ENCODE measurements at places on chromosomes 2 and 18. TPM values are rescaled to one million over a fixed set of nuclear protein-coding genes. Genes with fewer than 3 reads are reported as not detected.

DNA sequence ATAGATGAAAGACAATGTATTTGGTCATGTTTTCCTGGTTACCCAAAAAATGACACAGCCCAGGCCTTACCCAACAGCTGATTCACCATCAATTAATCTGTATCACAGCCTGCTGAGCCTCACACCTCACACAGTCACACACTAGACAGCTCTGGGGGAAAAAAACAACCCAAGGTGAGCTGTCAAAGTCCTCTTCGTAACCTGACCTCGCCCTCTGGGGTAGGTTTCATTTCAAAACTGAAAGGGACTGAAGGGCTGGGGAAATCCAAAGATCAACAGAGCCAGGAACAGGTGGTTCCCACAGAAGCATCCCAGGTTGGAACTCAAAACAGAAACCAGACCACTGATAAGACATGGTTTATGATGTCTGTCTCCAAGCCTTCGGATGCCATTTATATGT lies 18.2 kb upstream of the PCBP1 start:
- peak overlapping the region; percentile 96 for H3K27ac ChIP-seq
- H3K36me3 ChIP-seq: peaks cover 27% of the 10 kb centered on the region
- H3K4me3 ChIP-seq: peak overlapping the region; percentile 62
- peaks cover 44% of the 10 kb centered on the region for H3K4me1 ChIP-seq

DNA sequence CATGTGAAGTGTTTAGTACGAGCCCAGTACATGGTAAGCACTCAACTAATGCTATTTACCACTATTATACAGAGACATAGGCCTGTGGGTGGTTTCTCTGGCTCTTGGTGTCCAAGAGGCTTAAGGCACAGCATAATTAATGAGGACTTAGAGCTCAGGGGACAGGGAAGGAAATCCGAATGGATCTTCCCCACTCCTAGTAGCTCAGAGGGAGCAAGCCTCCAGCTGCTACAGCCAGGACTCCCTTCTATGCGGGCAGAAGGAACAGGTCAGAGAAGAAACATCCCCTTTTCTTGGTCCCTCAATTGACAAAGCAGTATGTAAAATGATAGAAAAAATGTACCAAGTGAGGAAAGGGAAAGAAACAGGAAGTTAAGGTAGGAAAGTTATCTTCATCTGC lies 261.3 kb upstream of the STON1 start:
- peaks cover 2% of the 10 kb centered on the region for H3K27me3 ChIP-seq
- no peak for DNase-seq
- no peak overlapping the region for H3K27ac ChIP-seq
- no peak overlapping the region for H3K4me3 ChIP-seq
- peaks cover 7% of the 10 kb centered on the region for H3K4me1 ChIP-seq

- H3K4me3 ChIP-seq: no peak overlapping the region
- H3K27ac ChIP-seq: peak overlapping the region; percentile 30
- DNase-seq: no peak
- H3K36me3 ChIP-seq: peaks cover 5% of the 10 kb centered on the region
- H3K27me3 ChIP-seq: no peaks in the 10 kb centered on the region
- peaks cover 16% of the 10 kb centered on the region for H3K4me1 ChIP-seq
Measured at GRCh38 chr2:30439879-30440278, 7.2 kb upstream of the LCLAT1 start.

DNA sequence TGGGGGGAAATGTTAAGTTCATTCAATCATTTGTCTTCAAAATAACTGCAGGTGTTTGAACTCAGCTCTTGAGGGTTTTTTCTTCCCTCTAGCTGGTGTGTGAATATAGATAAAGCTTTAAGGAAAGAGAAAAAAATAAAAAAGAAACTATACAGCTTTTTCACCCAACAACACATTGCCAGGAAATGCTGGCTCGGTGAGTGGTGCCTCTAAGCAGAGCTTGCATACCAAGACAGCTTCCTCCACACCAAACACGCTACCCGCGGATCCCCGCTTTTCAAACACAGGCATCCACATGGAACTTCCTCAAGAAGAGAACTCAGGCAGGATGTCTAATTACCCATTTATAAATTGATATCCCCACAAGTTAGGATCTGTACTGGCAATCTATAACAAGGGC lies 69.8 kb upstream of the TANK start:
- H3K4me1 ChIP-seq: peaks cover 40% of the 10 kb centered on the region
- peak; percentile 49 for DNase-seq
- no peaks in the 10 kb centered on the region for H3K27me3 ChIP-seq
- peaks cover 21% of the 10 kb centered on the region for H3K36me3 ChIP-seq
- H3K27ac ChIP-seq: peak overlapping the region; percentile 87

- no peak overlapping the region for H3K27ac ChIP-seq
- no peaks in the 10 kb centered on the region for H3K36me3 ChIP-seq
- no peak for DNase-seq
- H3K4me3 ChIP-seq: no peak overlapping the region
Measured at GRCh38 chr2:106847366-106847765, 38.6 kb downstream of the ST6GAL2 start.

DNA sequence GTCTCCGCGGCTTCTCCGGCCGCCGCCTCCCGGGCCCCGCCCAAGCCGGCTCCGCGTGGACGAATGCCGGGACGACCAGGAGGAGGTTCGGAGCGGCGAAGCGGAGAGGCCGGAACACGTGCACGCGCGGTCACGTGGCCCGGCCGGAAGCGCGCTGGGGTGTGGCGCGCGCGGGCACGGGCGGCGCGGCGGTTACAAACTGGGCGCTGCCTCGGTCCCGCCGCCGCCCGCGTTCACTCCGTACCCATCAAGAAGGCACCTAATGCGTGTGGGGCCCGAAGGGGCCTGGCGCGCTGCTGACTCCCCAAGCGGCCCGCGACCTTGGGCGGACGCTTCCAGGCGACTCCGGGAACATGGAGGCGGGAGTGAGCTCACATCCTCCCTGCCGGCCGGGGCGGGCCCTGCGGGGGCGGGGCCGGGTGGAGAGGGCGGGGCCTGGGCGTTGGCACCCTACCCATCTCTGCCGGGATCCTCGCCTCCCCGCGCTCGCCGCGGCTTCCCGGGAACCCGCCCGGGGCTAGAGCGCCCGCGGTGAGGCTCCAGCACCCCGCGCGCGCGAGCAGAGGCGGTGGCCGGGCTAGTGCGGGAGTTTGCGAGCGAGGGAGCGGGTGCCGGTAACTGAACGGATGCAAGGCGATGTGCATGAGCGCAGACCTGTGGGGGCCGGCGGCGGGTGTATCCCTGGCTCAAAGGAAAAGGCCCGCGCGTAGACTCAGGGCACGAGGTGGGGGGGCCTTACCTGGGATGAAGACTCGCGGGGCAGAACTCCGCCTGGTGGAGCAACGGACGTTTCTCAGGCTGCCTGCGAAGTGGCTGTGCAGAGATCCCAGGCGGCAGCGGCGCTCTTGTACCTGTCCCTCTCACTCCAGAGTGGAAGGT lies at the start of gene TMEM185B:
TMEM185B (minus strand) TSS at position 367 of the 879 bp plus-strand sequence. CDS start 424 bp downstream, outside the sequence.
- peaks cover 59% of the 10 kb centered on the region for H3K4me1 ChIP-seq
- H3K36me3 ChIP-seq: peaks cover 46% of the 10 kb centered on the region
- peak; percentile 95 for DNase-seq
- H3K4me3 ChIP-seq: peak within 1 kb of the TSS; percentile 87
- H3K27me3 ChIP-seq: no peaks in the 10 kb centered on the region

ASB18 gene
- total RNA-seq: not detected

GRCh38 chr2:10240911-10241610 lies 61.6 kb upstream of the HPCAL1 start:
- no peaks in the 10 kb centered on the region for H3K27me3 ChIP-seq
- H3K36me3 ChIP-seq: no peaks in the 10 kb centered on the region
- no peak for DNase-seq
- H3K4me3 ChIP-seq: no peak overlapping the region
- H3K4me1 ChIP-seq: no peaks in the 10 kb centered on the region

CDH7 gene
- total RNA-seq: not detected

GRCh38 chr2:236165842-236166795 lies 2.1 kb downstream of the GBX2 start:
- peaks cover 9% of the 10 kb centered on the region for H3K4me1 ChIP-seq
- H3K36me3 ChIP-seq: peaks cover 2% of the 10 kb centered on the region
- no peak for DNase-seq
- peak overlapping the region; percentile 39 for H3K4me3 ChIP-seq

DNA sequence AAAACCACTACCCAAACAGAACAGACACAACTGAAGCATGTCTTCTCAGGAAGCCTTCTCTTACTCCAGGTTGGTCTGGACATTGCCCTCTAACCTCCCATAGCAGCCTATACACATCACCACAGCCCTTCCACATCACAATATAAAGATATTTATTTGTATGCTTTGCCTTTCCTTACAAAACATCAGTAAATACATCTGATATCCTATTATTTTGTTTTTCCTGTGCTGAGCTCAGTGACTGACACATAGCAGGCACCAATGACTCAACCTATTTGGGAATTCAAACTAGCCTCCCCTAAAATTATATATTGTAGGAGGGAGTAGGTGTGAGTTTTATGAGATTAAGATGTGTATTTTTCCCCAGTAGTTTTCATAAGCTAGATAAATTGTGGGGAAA lies 28.8 kb downstream of the SLC40A1 start:
- peaks cover 3% of the 10 kb centered on the region for H3K4me1 ChIP-seq
- no peak overlapping the region for H3K27ac ChIP-seq
- DNase-seq: no peak
- H3K36me3 ChIP-seq: no peaks in the 10 kb centered on the region

DNA sequence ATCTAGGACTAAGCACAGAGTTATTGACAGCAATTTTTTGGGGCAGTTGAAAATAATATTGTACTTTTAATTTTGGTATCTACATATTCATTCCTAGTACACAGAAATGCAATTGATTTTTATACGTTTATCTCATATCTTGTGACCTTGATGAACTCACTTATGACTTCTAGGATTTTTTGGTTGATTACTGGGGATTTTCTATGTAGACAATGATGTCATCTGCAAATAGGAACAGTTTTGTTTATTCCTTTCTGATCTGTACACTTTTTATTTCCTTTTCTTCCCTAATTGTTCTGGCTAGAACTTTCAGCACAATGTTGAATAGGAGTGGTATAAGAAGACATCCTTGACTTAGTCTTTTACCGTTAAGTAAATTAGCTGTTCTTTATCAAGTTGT lies 143.5 kb upstream of the PGAP1 start:
- H3K27me3 ChIP-seq: no peaks in the 10 kb centered on the region
- H3K4me3 ChIP-seq: no peak overlapping the region
- no peak for DNase-seq
- no peak overlapping the region for H3K27ac ChIP-seq

GRCh38 chr2:202032846-202033316 lies 774 bp upstream of the FZD7 start:
- H3K27me3 ChIP-seq: peaks cover 45% of the 10 kb centered on the region
- peaks cover 11% of the 10 kb centered on the region for H3K4me1 ChIP-seq
- H3K36me3 ChIP-seq: peaks cover 2% of the 10 kb centered on the region
- no peak overlapping the region for H3K27ac ChIP-seq
- DNase-seq: no peak

DNA sequence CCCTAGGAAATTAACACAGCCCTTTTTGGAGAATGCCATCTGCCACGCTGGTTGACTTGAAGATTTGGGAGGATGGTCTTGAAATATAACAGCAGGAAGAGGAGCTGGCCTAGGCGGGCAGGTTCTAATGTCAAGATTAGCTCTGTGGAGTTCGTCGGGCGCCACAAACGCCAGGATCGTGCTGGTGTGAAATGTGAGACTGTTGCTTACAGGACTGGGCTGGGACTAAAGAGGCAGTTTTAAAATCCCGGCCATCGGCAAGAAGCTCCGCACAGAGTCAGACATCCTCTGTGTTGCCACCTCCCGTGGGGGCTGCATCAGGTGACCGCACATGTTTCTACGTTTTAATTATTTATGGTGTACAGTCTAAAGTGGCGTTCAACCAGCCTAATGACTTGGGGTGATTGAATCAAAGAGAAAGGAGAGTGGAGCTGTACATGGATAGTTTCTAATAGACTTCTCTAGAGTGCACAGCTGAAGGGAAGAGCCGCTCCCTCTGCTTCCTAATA lies 99.4 kb upstream of the BCL11A start:
- DNase-seq: no peak
- no peaks in the 10 kb centered on the region for H3K4me1 ChIP-seq
- H3K27ac ChIP-seq: no peak overlapping the region
- peaks cover 11% of the 10 kb centered on the region for H3K27me3 ChIP-seq
- H3K36me3 ChIP-seq: no peaks in the 10 kb centered on the region

TMEM37 gene
- not detected for total RNA-seq

- no peak for DNase-seq
- H3K36me3 ChIP-seq: no peaks in the 10 kb centered on the region
- no peaks in the 10 kb centered on the region for H3K27me3 ChIP-seq
- H3K27ac ChIP-seq: no peak overlapping the region
- H3K4me1 ChIP-seq: no peaks in the 10 kb centered on the region
- H3K4me3 ChIP-seq: no peak overlapping the region
Measured at GRCh38 chr2:9126540-9126939, 80.1 kb upstream of the ASAP2 start.

GRCh38 chr2:173232956-173233744 lies 121.5 kb upstream of the CDCA7 start:
- no peak overlapping the region for H3K4me3 ChIP-seq
- no peak for DNase-seq
- peaks cover 5% of the 10 kb centered on the region for H3K27me3 ChIP-seq
- H3K27ac ChIP-seq: no peak overlapping the region

DNA sequence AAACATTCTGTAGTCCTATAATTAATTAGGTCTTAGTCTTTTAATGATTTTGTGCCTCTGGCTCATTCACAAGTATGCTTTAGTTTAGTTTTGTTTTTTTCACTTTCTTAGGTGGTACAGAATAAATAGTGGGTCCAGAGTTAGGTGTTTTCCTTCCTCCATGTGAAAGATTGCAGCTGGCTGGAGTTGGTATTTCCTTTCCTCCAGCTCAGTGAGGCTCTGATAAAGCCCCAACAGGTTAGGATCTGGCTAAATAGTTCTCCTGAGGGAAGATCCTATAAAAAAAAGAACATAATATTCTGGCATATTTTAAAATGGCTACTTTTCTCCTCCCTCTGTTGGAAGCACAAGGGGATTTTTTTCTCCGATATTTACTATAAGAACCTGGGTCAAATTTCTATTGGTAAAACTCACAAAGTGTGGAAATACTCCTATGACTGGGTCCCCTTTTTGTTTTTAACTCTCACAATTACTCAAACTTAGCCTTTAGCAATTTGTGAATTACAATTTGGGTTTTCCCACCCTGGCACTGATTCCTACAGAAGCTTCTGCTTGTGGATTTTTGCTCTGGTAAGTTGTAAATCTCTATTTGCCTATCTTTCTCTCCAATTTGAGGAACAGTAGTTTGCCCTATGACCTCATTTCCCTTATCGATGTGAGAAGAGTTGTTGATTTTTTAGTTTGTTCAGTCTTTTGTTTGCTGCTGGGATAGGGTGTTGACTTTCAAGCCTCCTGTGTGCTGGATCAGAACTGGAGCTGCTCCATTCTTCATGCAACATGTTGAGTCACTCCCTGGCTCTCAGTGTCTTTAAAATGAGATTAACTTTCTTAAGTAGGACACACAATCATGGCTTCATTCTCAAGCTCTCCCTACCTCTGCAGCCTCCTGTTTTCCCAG lies 500.9 kb downstream of the RNF144A start:
- peaks cover 13% of the 10 kb centered on the region for H3K27me3 ChIP-seq
- H3K36me3 ChIP-seq: peaks cover 7% of the 10 kb centered on the region
- H3K4me1 ChIP-seq: no peaks in the 10 kb centered on the region
- H3K4me3 ChIP-seq: no peak overlapping the region
- DNase-seq: no peak
- no peak overlapping the region for H3K27ac ChIP-seq

DNA sequence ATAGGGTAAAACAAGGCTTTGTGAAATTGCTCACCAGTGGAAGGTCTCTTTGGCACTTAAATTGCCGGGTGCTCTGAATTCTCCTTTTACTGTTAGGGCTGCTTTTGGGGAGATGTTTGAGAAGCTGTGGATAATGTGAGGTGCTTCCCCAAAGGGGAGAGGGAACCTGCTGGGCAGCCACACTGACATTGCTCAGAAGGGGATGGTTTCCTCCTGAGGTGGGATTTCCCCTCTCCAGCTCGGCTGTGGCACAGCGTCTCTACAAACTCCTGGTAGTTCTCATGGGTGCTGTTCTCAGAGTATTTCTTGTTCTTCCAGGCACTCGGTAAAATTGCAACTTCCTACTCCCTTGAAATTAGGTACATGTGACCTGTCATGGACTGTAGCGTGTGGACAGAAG lies 124.2 kb downstream of the LPIN1 start:
- peaks cover 4% of the 10 kb centered on the region for H3K4me1 ChIP-seq
- H3K27ac ChIP-seq: no peak overlapping the region

Data from activated naive CD8-positive, alpha-beta T cell treated with anti-CD3 and anti-CD28 coated beads, Interleukin-2, amount 10 ng/mL, durations not matched to agents 7 days and 5 days (primary cell).